Neural progenitor cell (in vitro differentiated cells): ENCODE measurements at places on chromosomes 1 and 21. TPM values are rescaled to one million over a fixed set of nuclear protein-coding genes. Genes with fewer than 3 reads are reported as not detected.

- DNase-seq: no peak
Measured at GRCh38 chr1:244444854-244445253, 6.9 kb downstream of the ADSS2 start.

GRCh38 chr1:200154069-200154767 lies 126.7 kb downstream of the NR5A2 start:
- DNase-seq: no peak

DNA sequence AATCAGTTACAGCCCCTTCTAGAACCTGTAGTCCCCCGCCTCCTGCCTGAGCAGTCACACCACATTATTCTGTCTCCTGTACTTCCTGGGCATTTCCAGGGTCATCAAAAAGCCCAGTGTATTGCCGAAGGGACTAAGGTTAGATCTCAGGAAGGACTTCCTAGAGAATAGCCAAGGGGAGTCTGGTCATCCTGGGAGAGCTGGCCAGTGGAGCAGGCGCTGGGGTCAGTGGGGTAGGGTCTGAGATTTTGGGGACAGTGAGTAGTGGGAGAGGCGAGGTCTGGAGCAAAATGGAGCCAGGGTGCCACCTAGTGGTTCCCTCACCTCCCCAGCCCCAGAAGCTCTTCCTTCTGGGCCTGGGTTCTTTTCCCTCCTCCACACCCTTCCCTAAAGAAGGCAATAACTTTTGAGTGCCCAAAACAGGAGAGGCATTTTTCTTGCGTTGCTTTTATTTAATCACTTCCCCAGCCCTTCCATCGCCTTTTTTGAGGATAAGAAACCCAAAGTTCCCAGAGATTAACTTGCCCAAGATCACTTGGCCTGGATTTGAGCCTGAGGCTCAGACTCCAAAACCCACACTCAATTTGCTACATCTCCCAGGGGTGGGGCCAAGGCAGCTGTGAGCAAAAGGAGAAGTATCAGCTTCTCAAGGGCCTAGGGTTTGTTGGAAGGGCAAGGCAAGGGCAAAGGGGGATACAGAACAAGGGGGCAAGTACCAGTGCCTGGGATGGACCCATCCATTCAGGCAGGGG lies 7.3 kb upstream of the PMVK start:
- DNase-seq: peak; percentile 70

The ARTN gene
- total RNA-seq: 2.9 and 4.1 TPM in 2 replicates

The AADACL4 gene
- total RNA-seq: not detected in 2 replicates

The GBP5 gene
- total RNA-seq: not detected in 2 replicates

DNA sequence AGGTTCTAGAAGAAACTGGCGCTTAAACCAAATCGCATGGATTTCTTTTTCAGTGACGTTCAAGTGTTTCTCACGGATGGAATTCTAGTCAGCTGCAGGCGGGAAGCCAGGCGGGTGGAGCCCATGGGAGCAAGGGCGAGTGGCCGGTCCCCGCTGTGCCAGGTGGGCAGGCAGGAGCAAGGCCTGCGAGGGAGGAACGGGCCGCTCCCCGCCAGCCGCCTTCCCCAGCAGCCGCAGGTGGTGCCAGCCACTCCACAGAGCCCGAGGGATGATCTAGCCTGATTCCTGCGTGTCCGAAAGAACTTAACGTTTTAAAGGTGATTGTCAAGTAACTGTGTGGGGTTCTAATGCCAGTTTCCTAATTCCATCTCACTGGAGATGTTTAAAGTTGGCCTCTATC lies 9.1 kb downstream of the PEX10 start:
- DNase-seq: no peak

DNA sequence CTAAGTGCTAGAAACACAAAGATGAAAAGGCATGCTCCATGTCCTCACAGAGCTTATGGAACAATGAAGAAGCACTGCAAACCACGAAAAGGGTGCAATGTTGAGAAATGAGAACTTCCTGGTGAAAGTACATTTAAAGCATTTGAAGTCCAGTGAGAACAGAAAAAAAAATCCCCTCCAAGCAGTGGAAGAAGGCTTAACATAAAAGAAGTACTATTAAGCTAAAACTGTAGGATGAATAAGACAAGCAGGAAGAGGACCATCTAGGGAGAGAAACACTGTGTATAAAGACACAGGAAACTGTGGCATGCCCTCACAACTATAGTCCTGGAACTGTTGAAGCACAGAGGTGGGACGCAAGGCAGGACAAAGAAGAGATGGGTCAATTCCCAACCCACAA lies 10.0 kb downstream of the TP53BP2 start:
- DNase-seq: no peak

DNA sequence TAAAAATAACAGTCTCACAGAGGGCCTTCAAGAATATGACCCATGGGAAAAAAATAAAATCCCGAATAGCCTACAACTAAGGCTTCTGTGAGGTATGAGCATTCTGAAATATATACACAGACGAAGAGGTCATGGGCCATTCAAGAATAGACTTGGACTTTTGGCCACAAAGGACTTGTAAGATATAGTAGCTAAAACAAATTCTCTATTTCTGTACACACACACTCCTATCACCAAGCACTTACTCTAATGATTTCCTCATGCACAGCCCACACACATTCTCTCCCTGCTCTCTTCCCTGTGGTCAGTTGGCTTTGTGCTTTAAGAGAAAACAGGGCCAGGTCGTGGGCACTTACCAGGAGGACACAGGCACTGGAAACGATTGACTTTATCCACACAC lies 69.7 kb upstream of the ADAM30 start:
- DNase-seq: no peak

GRCh38 chr1:214364386-214364785 lies 83.4 kb downstream of the SMYD2 start:
- no peak for DNase-seq

DNA sequence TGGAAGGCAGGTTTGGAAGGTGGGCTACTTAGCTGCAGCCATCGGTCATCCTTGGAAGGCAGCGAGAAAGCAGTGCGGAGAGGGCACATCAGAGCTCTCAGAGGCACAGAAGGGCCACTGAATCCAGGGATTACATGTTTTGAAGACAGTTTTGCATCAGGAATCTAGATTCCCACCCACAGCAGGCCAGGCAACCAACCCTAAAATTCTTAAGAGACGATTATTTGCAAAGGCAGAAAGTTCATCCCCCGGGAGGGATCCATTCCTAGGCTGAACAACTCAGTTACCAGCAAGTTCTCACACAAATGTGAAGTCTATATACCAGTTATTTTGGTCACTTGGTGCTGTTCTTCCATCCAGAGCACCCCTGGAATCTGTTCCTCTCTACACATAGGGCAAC lies 457.3 kb upstream of the VAMP3 start:
- no peak for DNase-seq

DNA sequence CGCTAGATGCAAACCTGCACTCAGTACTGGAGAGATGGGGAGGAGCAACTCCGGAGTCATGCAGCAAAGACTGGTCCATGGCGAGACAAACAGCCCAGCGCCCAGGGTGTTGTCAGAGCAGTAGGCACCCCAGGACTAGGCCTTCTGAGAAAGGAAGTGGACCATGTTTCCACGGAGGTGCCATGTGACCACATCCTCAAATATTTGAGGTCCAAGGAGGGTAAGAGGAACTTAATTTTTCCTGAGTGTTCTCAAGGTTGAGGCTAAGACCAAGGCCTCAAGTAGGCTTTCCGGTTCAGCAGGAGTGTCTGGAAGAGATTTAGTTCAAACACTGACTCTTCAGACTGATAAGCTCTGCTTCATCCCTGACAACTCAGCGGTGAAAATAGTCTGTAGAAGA lies 186.2 kb downstream of the RHOU start:
- no peak for DNase-seq

- DNase-seq: no peak
Measured at GRCh38 chr1:4743978-4744750, 89.8 kb downstream of the AJAP1 start.

The LRRC38 gene
- total RNA-seq: not detected in 2 replicates

The SF3B4 gene
- 26.1 and 26.4 TPM in 2 replicates for total RNA-seq

DNA sequence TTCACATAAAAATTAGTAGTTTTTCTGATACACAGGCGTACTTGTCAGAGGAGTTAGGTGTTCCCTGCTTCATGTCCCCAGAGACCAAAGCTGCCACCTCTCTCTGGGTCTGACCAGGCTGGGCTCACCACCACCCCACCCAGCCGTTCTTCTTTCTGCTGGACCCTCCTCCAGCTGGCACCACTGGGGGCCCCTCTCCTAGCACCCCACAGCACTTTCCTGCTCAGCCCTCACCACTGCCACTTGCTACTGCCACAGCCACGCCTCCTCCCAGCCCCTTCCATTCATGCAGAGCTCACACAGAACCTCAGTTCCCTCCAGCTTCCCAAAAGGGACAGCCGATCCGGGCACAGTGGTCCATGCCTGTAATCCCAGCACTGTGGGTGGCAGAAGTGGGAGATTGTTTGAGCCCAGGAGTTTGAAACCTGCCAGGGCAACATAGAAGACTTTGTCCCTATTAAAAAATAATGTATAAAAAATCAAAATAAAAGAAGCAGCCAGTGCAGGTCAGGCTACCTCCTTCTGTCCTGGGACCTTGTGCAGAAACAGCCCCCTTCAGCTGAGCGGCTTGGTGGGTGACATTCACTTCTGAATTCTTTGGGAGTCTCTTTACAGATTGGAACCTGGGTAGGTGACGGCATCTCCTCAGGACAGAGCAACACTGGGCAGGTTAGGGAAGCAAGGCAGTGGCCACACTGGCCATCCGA lies 208.3 kb downstream of the TOMM20 start:
- DNase-seq: no peak

DNA sequence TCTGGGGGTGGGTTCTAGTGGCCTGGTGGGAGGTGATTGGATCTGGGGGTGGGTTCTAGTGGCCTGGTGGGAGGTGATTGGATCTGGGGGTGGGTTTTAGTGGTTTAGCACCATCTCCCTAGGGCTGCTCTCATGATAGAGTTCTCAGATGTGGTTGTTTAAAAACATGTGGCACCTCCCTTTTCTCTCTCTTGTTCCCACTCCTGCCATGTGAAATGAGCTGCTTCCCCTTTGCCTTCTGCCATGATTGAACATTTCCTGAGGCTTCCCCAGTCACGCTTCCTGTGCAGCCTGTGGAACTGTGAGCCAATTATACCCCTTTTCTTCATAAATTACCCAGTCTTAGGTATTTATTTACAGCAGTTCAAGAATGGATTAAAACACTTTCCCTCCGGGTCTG lies 327.3 kb upstream of the AJAP1 start:
- no peak for DNase-seq

- DNase-seq: peak; percentile 42
Measured at GRCh38 chr1:88237058-88237457, 447.0 kb upstream of the PKN2 start.

- no peak for DNase-seq
Measured at GRCh38 chr1:76865696-76866286, 1.5 kb upstream of the ST6GALNAC5 start.

DNA sequence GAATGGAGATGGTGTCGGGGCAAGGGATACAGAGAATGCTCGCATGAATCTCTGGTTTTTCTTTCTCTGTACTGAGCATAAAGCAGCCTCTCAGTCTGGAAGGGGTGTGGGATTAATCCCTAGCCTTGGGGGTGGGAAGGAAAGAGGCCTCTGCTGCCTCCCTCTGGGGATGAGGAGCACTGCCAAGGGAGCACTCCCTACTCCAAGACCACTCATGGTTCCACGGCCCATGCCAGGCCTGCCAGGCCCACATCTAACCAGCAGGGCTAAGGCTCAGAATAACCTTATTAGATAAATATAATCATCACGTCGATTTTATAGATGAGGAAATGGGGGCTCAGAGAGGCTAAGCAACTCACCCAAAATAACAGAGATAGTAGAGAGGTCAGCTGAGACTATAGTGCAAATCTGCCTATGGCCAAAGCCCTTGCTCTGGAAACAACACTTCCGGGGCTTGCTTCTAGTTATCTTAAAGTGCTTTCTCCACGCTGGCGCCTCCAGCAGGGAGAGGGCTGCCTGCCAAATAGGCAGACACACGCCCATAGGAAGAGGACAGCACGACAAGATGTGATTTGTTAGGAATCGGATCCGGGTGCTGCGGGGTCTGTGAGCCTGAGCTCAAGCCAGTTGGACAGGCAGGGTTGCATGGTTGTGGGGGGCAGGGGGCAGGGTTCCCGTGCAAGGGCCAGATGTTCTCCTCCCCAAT lies 522 bp downstream of the TEX35 start:
- DNase-seq: peak; percentile 24

The C1orf50 gene
- 5.3 and 19.0 TPM in 2 replicates for total RNA-seq

The FGGY gene
- 32.5 and 32.9 TPM in 2 replicates for total RNA-seq

The OLFML3 gene
- total RNA-seq: 13.4 and 19.3 TPM in 2 replicates

DNA sequence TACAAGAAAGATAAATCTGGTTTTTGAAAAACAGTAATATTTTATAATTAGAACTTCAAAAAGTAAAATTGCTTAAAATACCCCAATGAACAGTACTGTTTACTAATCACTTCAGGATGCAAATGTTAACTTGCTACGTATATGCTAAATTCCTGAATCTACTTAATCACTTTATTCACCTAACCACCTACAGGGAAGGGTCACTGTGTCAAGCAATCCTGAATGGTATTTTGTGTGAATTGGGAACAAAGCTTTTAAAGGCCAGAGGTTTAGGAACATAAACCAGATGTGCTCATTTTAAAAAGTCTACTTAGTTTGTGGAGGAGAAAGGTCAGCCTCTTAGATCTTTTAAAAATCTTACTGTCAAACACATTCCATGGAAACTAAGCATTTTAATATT lies 1143.0 kb upstream of the ADGRL2 start:
- DNase-seq: peak; percentile 78

DNA sequence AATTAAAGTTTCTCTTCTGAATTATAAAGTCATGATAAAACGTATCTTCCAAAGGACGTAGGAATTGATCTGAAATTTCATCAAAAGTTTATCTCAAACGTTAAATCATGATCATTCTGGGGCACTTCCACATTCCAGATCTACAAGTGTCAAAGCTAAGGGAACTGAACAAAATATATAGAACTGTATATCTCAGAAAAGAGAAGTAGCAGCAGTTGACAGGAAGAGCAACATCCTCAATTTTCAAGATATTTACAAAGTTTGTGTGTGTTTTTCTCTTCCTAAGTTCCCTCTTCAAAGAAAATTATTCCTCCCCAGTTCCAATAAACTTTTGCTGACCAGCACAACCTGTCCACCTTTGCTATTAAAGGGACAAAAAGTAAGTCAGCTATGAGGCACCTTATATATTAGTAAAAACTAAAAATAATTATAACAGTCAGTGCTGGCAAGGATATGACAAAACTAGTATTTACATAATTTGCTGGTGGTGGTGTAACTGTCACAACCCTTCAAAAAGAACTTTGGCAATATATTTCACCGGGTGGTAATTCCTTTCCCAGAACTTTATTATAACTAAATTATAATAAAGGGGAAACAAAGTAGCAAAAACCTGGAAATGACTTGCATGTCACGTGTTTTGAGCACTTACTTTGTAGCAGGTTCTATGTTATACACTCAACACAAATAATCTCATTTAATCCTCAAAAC lies 38.5 kb upstream of the EYA3 start:
- no peak for DNase-seq

- DNase-seq: no peak
Measured at GRCh38 chr1:194372266-194372665, 1185.9 kb upstream of the B3GALT2 start.

The TRIM45 gene
- 15.7 and 19.0 TPM in 2 replicates for total RNA-seq

DNA sequence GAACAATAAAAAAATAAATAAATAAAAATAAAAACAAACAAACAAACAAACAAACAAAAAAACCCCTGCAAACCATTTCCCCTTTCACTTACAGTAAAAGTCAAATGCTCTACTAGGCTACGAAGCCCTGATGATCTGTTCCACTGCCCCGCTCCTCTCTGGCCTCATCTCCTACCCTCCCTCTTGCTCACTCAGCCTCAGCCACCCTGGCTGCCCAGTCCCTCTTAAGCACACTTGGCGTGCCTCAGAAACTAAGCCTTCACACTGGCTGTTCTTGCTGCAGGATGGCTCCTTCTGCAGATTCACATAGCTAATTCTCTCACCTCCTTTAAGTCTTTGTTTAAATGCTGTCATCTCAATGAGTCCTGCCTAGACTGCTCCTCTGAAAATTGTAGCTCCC lies 30.8 kb upstream of the UHMK1 start:
- DNase-seq: no peak
